ENCODE measurements at places on chromosomes 6 and 20. TPM values are rescaled to one million over a fixed set of nuclear protein-coding genes. Genes with fewer than 3 reads are reported as not detected.
A peak's percentile ranks its signal among the peaks of the same experiment; 100 is the strongest.

DNA sequence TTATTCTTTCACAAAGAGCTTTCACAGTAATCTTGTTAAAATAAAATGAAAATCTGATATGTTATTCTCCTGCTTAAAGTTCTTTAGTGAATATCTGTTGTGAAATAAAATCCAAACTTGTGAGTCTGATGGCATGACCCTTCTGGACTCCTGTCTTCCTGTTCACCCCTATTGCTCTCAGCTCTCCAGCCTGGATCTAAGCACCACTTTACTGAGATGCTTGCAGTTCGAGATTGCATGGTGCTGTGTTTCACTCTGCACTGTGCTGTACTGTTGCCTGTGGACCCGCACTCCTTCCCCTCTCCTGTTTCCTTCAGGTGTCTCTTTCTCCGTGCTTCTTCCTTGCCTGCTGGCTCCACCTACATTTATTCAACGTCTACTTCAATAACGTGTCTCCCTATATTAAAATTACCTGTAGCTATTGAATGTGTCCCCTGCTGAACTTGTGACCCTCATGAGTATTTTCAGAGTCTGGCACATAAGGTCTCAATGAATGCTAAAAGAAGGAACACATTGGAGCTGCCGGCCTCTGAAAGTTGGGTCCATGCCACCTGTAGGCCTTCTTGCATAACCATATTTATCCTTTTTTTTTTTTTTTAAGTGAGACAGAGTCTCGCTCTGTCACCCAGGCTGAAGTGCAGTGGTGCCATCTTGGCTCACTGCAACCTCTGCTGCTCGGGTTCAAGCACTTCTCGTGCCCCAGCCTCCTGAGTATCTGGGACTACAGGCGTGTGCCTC lies 100.1 kb downstream of the ARID1B start:
- no peak for DNase-seq

GRCh38 chr20:60869087-60869486 lies 383.0 kb upstream of the CDH4 start:
- DNase-seq: no peak

DNA sequence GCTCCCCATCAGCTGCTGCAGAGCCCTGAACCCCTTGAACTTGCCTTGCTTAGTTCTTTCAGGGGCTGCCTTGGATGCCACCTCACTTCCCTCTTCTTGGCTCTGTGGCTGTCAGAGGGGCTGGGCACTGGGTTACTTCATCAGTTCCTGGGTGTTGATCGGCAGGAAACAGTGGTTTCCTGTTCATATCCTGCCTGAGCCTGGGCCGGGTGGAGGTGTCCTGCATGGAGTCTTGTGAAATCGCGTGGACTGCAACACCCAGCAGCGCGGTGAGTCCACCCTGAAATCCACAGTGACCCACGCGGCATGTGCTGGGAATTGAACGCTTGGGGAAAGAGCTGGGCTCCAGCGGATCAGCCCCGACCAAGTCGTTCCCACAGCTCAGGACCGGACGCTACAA lies 97.5 kb downstream of the CDH26 start:
- DNase-seq: no peak

The PPP1R14C gene
- 17.6 TPM for polyA plus RNA-seq

- DNase-seq: peak; percentile 55
These were observed 677.7 kb downstream of the DOK5 start for GRCh38 chr20:55153001-55153645.

GRCh38 chr20:61798632-61799031 lies 267.0 kb downstream of the TAF4 start:
- no peak for DNase-seq

DNA sequence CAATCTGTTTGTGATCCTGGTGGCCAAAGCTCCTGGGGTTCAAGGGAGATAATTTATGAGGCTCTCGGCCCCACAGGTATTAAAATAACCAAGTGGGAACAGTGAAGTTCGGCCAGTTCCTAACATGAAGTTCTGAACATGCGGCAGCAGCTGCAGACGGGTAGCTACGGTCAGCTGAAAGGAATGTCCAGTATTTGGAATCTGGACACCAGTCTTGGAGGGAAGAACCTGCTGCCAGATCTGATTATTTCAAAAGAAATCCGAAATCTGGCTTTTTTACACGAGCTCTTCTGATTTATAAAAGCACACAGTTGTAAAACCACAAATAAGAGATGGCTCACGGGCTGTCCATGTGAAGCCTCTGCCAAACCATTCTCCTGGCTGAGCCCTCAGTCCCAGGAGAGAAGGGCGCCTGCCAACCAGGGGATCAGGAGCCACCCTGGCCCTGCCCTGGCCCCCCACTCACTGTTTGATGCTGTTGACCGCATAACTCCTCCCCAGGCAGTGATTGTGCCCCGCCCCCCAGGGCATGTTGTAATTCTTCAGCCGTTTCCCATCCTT lies 28.2 kb upstream of the KCNB1 start:
- DNase-seq: peak; percentile 41

The TBC1D22B gene
- polyA plus RNA-seq: 14.2 TPM

GRCh38 chr6:131946404-131946991 lies 4.7 kb downstream of the CCN2 start:
- no peak for DNase-seq

The ALDH5A1 gene
- 13.8 TPM for polyA plus RNA-seq

The CDC25B gene
- 63.3 TPM for polyA plus RNA-seq

DNA sequence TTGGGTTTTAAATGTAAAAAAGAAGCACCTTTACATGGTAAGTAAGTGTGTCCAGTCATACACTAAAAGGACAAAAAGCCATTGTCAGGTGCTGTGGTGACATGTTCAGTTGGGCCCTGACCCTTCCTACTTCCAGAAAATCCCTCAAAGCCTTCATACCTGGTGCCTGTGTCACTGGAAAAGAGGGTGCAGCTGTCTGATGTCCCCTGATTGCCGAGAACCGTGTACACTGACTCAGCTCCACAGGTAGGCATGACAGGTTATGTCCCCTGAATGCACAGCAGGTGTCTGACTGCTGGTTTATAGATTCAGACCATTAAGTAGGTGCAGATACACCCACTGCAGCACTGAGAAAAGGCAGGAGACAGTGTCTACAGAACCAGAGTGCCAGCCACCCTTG lies 99.1 kb downstream of the FOXC1 start:
- no peak for DNase-seq

GRCh38 chr6:112037783-112038216 lies 16.1 kb upstream of the CCN6 start:
- no peak for DNase-seq

GRCh38 chr6:135722679-135723078 lies 128.8 kb upstream of the PDE7B start:
- no peak for DNase-seq

The FAM209A gene
- polyA plus RNA-seq: 0.58 TPM

- peak; percentile 23 for DNase-seq
These were observed 53.0 kb upstream of the ANKEF1 start for GRCh38 chr20:9981829-9982228.

The ISM1 gene
- 7.3 TPM for polyA plus RNA-seq

Measured in right lung (tissue), 10 donors.